HTR-8/SVneo (cell line): ENCODE measurements at places on chromosomes 5 and 9.

- DNase-seq, result no peak
Observed at GRCh38 chr5:158200619-158201018, 341.7 kb upstream of the CLINT1 start.

- no peak for DNase-seq
Observed at GRCh38 chr9:5388026-5388819, 48.5 kb upstream of the RLN1 start.

DNA sequence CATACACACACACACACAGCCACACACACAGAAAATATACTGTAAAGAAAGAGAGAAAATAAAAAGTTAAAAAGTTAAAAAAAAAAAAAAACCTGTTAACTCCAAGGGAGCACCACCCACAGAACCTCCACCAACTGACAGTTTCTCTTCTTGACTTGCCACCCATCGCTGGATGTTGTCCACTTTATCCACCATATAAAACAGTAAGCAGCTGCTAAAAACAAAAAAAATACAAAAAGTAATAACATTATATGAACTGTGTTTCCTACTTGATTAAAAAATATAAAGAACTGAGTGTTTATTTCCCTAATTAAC lies 1.2 kb downstream of the PURA start:
- DNase-seq, result no peak

DNA sequence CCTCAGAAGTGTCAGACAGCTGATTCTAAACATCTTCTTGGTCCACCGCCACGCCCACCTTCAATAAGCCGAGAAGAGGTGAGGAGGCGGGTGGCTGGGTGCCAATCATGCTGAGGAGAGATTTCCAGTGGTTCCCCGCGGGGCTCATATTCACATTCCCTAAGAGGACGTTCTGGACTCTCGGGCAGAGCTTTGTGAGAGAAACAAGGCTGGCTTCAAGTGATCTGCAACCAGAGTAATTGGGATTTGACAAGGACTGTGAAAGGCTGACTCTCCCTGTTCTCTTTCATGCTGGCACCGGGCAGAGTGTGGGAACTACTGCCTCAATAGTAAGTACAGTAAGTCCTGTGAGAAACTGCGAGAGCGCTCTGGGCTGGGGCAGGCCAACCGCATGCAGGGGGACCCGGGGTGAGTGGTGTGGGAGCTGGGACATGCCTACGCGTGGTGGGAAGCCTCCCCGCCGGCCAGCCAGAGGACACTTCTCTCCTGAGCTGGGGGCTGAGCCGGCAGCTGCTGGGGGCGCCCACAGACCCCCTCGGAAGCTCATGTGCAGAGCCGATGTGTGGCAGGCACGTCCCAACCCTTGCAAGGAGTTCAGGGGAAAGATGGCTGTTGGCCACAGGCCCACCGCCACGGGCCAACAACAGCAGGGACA lies 110.9 kb downstream of the LIFR start:
- no peak for DNase-seq

DNA sequence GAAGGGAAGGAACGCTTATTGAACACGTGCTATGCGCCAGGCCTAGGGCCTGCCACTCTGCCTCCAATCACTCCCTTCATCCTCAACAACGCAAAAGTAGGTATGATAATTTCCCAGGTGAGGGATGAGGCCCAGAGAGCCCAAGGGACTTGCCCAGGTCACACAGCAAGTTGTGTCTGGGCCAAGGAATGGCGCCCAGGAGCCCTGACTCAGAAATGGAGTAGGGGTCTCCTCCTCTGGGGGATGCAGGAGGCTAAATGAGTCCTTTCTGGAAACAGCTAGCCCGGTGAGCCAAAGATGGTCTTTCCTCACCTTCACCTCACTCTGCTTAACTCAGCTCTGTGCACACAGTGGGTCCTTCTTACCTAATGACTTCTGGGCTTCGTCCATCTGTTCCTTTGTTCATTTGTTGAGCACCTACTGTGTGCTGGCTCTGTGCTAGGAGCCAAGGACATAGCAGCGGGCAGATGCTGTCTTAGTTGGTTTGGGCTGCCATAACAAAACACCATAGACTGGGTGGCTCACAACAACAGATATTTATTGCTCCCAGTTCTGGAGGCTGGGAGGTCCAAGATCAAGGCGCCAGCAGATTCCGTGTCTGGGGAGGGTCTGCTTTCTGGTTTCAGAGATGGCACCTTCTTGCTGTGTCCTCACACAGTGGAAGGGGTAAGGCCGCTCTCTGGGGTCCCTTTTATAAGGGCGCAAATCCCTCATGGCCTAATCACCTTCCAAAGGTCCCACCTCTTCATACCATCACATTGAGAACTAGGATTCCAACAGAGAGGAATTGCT lies 22.3 kb upstream of the NEURL1B start:
- DNase-seq, result no peak

GRCh38 chr5:132457371-132458225 lies 33.0 kb downstream of the IRF1 start:
- no peak for DNase-seq

GRCh38 chr5:55604611-55605067 lies 69.9 kb upstream of the PLPP1 start:
- DNase-seq, result no peak

GRCh38 chr9:5095795-5096194 lies 89.6 kb downstream of the INSL6 start:
- DNase-seq, result no peak

DNA sequence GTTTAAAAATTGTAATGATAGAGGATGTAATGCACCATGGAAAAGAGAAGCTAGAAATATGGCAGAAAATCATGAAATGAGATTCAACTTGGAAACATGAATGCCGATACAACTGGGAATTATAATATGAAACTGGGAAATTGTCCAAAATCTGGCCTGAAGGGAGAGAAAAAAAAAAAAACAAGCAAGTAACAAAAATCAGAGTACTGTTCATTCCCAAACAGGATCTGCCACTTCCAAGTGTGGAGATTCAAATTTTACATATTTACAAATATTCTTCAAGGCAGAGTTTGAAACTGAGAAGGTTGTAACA lies 56.6 kb upstream of the MOCS2 start:
- DNase-seq, result no peak

DNA sequence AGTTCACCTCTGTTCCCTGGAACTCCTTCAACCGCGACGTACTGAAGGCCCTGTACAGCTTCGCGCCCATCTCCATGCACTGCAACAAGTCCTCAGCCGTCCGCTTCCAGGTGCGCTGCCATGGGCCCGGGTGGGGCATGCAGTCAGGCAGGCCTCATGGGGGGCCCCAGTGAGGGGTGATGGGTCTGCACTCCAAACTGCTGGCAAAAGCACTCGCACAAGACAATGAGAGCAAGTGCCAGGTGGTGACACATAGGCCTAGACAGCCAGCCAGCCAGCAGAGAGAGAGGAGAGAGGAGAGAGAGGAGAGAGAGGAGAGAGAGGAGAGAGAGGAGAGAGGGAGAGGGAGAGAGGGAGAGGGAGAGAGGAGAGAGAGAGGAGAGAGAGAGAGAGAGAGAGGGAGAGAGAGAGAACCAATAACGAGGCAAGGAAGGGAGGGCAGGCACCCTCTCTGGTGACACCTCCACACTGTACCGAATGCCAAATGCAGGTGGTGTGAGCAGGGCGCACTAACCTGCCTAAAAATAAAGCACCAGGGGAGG lies 21.0 kb downstream of the DBH start:
- no peak for DNase-seq

DNA sequence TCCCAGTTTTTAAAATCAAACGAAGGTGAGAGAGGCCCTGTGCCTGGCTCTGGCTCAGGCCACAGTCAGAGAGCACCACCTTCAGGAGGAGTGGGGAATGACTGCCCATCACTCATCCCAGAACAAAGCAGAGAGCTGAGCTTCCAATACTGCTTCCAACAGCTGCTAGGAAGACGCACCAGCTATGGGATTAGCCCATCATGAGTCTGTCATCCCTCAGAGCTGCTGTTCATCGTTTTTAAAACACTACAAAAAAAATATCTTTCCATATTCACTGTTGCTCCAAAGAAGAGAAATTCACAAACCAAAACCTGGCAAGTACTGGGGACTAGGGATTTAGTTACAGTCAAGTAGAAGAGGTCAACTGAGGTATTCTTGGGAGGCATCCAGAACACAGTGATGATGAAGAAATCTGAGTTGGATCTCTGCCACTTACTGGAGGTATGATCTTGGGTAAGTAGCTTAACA lies 102.4 kb downstream of the CDK5RAP2 start:
- DNase-seq, result peak; percentile 35

- DNase-seq, result no peak
Observed at GRCh38 chr5:116528519-116529234, 45.9 kb downstream of the SEMA6A start.

GRCh38 chr5:161051920-161052500 lies 200.0 kb upstream of the ATP10B start:
- no peak for DNase-seq

DNA sequence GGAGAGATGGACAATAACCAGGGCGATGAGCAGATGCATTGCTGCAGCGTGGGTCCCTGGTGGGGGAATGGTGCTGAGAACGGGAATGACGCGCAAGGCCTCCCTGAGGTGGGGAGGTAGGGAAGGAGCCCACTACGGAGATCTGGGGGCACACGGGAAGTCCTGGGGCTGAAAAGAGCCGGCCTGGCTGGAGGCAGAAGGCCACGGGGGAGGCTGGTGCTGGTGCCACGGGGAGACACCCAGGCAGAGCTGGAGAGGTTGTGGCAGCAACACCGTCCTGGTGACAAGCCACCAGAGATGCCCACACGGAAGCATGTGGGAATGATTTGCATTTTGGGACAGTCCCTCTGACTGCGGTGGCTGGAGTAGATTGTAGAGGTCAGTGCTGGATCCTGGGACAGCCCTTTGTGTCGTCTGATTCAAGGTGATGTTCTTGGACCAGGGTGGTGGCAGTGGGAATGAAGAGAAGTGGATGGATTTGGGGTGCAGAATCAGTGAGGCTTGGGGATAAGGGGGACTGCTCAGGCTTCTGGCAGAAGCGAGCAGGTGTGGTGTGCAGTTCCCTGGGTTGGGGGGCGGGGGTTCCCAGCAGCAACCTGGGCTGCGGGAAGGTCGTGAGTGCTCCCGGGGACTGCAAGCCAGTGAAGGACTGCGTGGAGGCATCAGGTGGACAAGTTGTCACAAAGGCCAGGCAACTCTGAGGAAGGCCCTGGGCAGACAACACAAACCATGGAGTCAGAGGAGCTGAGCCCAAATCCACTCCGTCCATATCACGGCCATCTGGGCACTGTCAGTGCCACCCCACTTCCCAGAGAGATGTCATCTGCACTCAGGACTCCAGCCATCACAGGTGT lies 25.2 kb upstream of the CNOT6 start:
- DNase-seq, result no peak

GRCh38 chr9:122113574-122113973 lies 20.5 kb upstream of the TTLL11 start:
- DNase-seq, result no peak
